ENCODE measurements at places on chromosomes 5 and 9. TPM values are rescaled to one million over a fixed set of nuclear protein-coding genes. Genes with fewer than 3 reads are reported as not detected.

The NHP2 gene
- 228 TPM for total RNA-seq

The NUTM2G gene
- not detected for total RNA-seq

The C9 gene
- total RNA-seq: not detected

The UBAP2 gene
- 52.8 TPM for total RNA-seq

DNA sequence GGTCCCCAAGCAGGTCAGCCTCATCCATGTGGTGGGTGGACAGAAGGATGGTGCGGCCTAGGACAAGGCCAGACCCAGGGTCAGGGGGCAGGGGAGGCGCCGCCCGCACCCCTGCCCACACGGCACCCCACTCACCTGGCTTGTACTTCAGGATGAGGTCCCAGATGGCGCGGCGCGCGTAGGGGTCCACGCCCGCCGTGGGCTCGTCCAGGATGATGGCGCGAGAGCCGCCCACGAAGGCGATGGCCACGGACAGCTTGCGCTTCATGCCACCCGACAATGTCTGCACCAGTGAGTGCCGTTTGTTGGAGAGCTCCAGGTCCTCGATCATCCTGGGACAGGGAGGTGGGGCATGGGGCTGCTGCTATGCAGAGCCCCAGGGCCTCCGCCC is 12.5 kb downstream of the ABCA2 start:
- H3K4me3 ChIP-seq: no peak overlapping the region
- H3K36me3 ChIP-seq: no peaks in the 10 kb centered on the region
- H3K4me1 ChIP-seq: no peaks in the 10 kb centered on the region
- H3K27me3 ChIP-seq: no peaks in the 10 kb centered on the region
- no peak for DNase-seq

DNA sequence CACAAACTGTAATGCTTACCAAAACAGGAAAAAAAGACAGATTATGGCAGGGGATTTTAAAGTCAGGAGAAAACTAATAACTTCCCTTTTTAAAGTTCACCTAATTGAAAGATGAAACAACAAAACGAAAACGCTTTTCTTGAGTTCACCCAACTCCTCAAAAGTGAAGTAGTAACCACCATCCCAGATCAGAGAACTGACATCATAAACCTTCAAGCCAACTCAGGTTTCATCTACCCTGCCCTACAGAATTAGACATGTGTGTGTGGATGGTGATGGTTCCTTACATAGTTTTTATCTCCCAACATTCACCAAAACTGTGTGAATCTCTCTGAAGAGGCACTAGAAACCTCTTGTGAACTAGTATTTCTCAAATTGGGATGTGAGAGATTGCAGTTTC is 195.2 kb upstream of the PTGER4 start:
- no peaks in the 10 kb centered on the region for H3K27me3 ChIP-seq
- H3K4me1 ChIP-seq: peaks cover 81% of the 10 kb centered on the region
- H3K27ac ChIP-seq: peak overlapping the region; percentile 40
- no peak overlapping the region for H3K4me3 ChIP-seq
- no peaks in the 10 kb centered on the region for H3K36me3 ChIP-seq

DNA sequence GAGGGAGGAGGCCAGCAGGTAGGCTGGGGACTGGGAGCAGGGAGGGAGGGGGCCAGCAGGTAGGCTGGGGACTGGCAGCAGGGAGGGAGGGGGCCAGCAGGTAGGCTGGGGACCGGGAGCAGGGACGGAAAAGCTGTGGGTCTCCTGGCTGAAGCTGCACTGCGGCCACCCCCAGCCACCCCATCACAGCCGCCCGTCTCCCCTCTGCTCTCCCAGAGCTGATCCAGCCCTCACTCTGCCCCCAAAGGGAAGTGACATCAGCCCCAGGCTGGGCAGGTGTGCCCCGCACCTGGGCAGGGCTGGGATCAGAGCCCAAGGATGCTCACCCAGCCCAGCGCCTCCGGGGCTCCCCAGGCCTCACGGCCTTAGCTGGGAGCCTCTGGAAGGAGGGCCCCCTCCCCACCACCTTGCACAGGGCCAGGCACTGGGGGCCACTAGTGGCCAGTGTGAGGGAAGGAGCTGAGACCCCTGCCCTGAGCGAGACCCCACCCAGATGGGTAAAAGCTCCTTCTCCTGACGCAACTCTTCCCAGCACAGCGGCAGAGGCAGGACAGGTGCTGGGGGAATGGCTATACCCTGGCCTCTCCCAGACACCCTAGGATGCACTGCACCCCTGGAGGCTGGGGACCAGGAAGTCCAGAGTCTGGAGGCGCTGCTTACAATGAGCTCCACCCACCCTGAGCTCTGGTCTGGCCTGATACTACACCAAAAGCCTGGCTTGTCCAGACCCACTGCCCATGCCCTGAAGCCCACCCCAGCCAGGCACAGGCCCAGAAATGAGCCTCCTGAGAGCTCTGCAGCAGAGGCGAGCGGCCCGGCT is 11.6 kb downstream of the AGPAT2 start:
- no peaks in the 10 kb centered on the region for H3K36me3 ChIP-seq
- H3K4me3 ChIP-seq: no peak overlapping the region
- no peaks in the 10 kb centered on the region for H3K4me1 ChIP-seq
- DNase-seq: no peak
- H3K27me3 ChIP-seq: no peaks in the 10 kb centered on the region

DNA sequence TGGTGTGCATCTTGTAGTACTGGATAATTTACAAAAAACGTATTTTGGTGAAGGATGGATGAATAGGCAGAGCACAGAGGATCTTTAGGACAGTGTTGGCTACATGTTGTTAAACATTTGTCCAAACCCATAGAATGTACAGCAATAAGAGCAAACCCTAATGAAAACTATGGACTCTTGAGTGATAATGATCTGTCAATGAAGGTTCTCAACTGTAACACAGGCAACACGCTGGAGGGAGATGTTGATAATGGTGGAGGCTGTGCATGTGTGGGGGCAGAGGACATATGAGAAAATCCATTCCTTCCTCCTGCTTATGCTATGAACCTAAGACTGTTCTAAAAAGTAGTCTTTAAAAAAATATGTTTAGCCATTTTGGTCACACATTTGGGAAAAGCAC is 194.0 kb downstream of the FER start:
- DNase-seq: no peak
- no peaks in the 10 kb centered on the region for H3K27me3 ChIP-seq
- no peak overlapping the region for H3K4me3 ChIP-seq
- no peak overlapping the region for H3K27ac ChIP-seq
- H3K4me1 ChIP-seq: peaks cover 5% of the 10 kb centered on the region
- no peaks in the 10 kb centered on the region for H3K36me3 ChIP-seq

DNA sequence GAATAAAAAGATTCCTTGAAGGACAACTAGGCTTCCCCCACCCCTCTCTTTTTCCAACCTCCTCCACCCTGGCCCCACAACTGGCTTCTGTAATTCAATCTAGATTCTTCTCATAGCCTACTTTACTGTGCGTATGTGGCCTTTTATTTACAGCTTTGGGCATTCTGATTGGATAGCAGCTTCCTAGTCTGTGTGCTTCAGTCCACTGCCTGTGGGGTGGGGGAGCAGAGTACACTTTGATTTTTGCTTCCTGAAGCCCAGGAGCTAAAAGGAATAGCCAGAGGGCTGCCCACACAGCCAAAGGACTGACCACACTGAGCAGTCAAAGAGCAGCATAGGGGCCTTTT is 30.4 kb downstream of the RUSC2 start:
- H3K4me1 ChIP-seq: no peaks in the 10 kb centered on the region
- no peak overlapping the region for H3K27ac ChIP-seq
- DNase-seq: no peak
- H3K4me3 ChIP-seq: no peak overlapping the region
- H3K27me3 ChIP-seq: no peaks in the 10 kb centered on the region

DNA sequence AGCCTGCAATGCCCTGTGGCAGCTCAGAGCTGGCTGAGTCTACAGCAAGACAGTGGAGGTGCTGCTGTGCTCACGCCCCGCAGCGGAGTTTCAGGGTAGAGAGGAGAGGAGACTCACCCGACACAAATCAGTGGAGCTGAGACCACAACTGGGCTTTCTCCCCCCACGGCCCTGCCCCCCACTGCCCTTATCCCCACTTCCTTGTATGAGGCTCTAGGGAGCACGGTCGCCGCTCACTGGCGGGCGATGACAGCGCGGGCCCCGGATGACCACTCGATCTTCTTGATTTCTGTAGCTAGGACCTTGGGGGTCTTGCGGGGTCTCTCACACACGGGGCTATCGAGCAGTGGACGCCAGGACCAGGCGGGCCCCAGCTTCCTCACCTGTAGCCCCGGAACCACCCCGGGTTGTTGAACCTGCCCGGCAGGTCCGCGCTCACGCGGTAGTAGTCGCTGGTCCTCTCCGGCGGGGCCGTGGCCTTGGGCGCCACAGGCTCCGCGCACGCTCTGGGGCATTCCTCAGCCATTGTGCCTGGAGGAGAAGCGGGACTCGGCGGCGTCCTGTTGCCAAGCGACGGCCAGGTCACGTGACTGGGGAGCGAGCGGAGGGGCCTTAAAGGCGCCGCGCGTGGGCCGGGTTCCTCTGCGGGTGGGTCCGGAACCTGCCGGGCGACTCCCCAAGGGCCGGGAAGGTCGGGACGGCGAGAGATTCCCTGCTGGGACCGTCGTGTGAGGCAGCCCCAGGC is 984 bp upstream of the MRPS2 start:
- H3K36me3 ChIP-seq: peaks cover 30% of the 10 kb centered on the region
- H3K27me3 ChIP-seq: peaks cover 7% of the 10 kb centered on the region
- H3K4me3 ChIP-seq: peak overlapping the region; percentile 90
- peaks cover 14% of the 10 kb centered on the region for H3K4me1 ChIP-seq

DNA sequence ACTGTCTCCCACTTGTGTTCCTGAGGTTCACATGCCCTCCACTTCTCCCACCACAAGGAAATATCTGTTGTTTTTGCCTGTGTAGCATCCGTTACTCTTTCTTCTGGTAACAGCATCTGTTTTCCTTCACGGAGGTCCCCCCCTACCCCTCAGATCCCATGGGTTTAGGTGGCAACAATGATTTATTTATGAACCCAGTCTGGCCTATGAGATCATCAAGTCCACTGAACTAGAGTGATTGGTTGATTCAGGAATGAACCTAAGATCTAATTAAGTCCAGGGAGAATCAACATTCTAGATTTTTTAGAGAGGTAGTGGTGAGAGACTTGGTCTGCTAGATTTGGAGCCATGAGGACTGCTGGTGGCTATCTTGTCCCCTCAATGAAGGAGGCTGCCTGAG is 166.8 kb downstream of the NR3C1 start:
- DNase-seq: no peak
- H3K36me3 ChIP-seq: no peaks in the 10 kb centered on the region
- peaks cover 5% of the 10 kb centered on the region for H3K4me1 ChIP-seq

- no peak overlapping the region for H3K27ac ChIP-seq
- H3K36me3 ChIP-seq: no peaks in the 10 kb centered on the region
- no peaks in the 10 kb centered on the region for H3K4me1 ChIP-seq
- DNase-seq: no peak
Observed at GRCh38 chr9:73038613-73039012, 85.8 kb upstream of the ALDH1A1 start.

- DNase-seq: no peak
- no peaks in the 10 kb centered on the region for H3K36me3 ChIP-seq
- H3K27me3 ChIP-seq: no peaks in the 10 kb centered on the region
- no peak overlapping the region for H3K4me3 ChIP-seq
- no peaks in the 10 kb centered on the region for H3K4me1 ChIP-seq
Observed at GRCh38 chr9:119652931-119653330, 283.7 kb upstream of the BRINP1 start.

Data from activated T-helper 2 cell treated with anti-CD3 and anti-CD28 coated beads, Interferon-gamma antibody, Interleukin-2, Interleukin-4, amounts not matched to agents 10 μg/mL and 5 μg/mL and 100 μg/mL, durations not matched to agents 14 hours and 24 hours and 36 hours (primary cell).